Stimulated activated CD4-positive, alpha-beta T cell treated with anti-CD3 and anti-CD28 coated beads, Interleukin-1b, Interleukin-23, amount 100 ng/mL, for 4 hours (primary cell): ENCODE measurements at places on chromosomes 2 and 18.

DNA sequence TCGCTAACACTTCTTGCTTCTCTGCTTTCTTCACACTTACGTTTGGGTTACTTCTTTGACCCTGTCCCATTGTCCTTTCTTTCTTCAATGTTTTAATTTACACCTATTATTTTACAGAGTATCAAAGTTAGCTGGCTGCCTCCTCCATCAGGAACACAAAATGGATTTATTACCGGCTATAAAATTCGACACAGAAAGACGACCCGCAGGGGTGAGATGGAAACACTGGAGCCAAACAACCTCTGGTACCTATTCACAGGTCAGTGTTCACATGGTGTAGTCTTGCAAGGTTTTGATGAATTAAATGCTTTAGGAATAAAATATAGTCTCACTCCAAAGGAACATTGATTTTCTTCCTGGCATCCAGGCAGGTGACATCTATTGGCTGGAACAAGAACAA is 919.0 kb downstream of the MBD2 start:
- DNase-seq: no peak

DNA sequence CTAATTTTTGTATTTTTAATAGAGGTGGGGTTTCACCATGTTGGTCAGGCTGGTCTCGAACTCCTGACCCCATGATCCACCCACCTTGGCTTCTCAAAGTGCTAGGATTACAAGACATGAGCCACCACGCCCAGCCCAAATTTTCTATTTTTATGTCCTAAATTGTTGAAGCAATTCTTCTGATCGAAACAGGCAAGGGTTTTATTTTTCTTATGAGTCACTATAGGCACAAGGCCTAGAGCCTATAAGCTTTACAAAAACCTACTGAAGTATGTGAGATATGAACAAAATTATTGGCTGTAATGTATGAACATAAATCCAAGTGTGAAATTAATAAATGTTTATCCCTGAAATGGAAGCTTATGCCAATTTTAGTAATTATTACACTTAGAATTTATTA is 464.2 kb upstream of the NRP2 start:
- no peak for DNase-seq

DNA sequence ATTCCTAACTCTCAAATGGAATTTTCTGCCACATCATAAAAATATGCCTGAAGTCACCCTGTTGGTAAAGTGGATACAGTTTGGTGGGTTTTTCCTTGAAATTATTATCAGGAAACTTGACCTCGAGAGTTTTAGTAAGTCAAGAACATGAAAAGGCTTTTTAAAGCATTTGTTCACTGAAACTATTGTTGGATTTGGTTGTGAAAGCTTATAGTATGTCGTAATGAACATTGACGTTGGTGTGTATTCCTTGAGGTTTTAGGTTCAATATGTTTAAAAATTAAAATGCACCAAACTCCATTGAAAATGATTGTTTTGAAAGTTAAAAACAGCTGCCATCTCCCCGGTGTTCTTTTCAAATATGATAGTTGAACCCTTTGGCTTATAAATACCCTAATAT is 30.8 kb downstream of the AOX1 start:
- no peak for DNase-seq

- DNase-seq: no peak
Observed at GRCh38 chr2:160613466-160614153, 120.0 kb upstream of the RBMS1 start.

- DNase-seq: no peak
Observed at GRCh38 chr2:188609321-188610049, 317.8 kb downstream of the GULP1 start.

DNA sequence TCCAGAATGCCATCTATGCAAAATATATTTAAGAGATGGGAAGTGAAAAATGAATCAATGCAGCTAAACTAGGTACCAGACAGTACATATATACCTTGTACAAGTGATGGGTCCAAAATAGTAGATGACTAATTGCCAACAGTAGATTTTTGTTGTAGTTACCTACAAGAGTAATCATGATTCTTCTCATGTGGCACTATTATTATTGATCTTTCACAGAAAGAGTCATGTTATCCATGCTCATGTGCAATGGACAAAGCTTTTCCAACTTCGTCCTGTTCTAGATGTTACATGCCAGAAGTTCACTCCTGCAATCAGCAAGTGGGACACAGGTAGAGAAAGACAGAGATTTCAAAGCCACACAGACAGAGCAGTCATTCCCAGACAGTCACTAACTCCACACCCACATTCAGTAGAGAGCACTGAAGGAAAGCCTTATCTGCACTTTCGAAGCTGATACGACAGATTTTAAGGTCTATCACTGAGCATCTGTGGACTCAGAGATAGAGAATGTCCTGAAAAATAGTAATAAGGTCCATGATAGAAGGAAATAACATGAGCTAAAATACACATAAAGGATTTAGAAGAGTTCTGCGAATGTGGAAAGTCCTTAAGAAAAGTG is 101.6 kb upstream of the ITPRID2 start:
- DNase-seq: no peak

DNA sequence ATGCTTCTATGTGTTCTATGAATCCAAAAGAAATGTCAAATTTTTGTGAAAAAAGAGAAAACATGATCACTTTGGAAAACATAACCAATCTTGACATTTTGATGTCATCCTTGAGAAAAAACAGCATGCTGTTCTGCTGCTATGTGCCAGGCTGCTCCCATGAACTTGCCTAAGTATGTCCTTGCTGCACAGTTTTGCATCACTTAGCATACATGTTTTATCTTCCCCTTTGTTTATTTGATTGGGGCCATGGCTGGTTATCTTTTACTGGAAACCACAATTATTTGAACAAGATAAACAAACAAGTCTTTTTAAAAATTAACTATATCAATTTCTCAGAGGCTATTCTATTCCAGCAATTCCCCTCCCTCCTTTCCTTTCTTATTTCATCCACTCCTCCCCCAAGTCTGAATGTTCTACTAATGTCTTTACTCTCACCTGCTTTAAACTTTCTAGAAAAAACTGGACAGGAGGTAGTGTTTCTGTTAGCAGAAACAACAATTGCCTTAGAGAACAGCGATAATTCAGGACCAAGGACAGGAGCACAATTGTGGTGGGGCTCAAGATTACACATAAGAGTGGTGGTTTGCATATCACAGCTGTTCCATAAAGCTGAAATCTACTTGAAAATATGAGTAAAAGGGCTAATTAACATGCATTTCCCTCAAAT is 6.7 kb downstream of the AOX1 start:
- DNase-seq: no peak

DNA sequence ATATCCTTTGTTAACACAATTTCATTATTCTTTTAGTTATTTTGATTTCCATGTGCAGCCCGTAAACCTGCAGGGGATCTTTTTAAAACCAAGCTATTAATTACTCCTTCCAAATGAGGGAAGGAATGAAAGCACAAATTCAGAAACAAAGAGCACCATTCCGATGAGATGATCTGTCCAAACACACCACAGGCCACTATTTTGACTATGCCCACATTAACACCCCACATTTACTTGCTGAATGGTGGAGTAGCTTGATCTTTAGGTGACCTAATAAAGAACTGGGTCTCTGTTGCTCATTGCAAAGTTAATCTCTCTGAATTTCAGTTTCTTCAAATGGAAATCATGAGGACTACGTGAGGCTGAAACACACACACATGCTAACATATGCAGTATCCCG is 218.0 kb downstream of the IRS1 start:
- DNase-seq: no peak

DNA sequence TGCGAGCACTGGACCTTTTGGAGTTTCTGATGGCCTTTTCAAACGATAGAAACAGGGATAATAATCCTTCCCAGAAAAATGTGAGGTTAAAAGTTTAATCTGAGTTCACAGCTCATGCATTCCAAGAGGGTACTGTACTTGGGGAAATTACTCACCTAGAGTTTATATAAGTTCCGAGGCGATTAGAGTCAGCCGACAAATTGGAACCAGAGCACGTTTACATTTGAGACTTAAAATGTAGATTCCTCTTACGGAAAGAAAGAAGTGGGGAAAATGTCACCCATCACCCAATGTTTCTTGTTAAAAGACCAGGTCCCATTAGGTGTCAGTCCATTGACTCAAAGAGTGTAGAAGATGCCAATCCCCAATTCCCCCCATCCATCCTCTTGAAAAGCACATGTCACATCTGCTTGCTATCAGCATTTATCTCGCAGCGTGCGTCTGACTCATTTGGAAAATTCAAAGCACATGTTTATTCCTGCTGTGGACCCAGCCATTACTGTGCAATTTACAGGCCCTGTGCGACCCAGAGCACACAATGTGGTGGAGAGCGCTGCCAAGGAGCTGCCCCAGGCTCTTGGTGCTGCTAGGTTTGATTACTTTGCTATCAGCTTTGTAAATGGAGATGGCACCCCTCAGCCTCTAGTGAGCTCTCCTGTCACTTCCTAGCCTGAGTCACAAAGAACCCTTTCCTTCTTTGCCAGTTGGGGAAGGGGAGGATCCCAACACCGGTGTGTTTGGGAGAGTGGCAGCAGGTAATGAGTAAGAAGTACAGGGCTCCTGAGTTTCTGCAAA is 104.8 kb downstream of the COLEC12 start:
- no peak for DNase-seq

GRCh38 chr2:142286618-142287017 is 155.8 kb upstream of the LRP1B start:
- no peak for DNase-seq
